ENCODE measurements at places on chromosomes 6 and 20.

GRCh38 chr6:81820980-81821379 lies 68.5 kb upstream of the TENT5A start:
- no peak for DNase-seq

GRCh38 chr6:136676075-136676474 lies 116.2 kb downstream of the MAP3K5 start:
- no peak for DNase-seq

DNA sequence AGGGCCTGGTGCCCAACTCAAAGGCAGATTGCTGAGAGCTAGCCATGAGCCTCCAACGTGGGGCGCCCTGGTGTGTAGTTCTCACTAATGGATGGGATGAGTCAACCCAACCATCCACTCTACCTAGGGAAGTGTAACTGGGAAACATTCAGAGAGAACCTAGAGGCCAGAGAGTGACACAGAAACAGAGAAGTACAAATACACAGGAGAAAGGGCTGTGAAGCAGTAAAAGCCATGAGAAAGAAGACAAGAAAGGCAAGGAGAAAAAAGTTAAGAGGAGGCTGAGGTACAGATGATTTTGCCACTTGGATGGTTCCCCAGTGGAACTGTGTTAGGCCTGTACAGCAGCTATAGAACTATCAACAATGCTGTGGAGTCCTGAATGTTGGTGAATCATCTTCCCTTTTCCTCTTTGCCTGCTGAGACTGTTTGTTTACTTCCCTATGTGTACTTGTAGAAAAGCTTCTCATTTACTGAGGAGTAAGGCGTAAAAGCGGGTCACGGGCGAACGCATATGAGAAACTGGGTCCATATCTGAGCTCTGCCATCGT lies 39.0 kb downstream of the MAN1A1 start:
- DNase-seq, result no peak

- DNase-seq, result no peak
Measured at GRCh38 chr20:46018112-46018511, 9.4 kb downstream of the MMP9 start.

DNA sequence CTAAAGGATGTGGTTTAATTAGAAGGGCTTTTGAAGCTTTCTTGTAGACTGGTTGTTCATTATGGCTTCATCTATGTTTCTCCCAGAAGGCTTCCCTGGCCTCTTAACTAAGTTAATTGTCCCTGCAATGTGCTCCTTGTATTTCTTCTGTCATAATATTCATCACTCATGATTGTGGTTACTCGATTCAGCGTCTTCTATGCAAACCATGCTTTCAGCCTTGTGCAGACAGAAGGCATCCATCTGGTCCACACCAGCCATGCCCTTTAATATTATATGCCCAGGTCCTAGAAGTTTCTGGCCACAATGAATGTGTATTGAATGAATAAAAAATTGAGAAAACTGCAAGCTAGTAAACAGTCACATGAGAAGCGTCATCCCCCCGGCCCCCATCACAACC lies 163.2 kb downstream of the KHDC1L start:
- no peak for DNase-seq

GRCh38 chr6:41659935-41660334 lies 21.7 kb downstream of the MDFI start:
- no peak for DNase-seq

GRCh38 chr6:78851156-78851555 lies 16.2 kb upstream of the IRAK1BP1 start:
- DNase-seq, result no peak

GRCh38 chr6:55798571-55798970 lies 76.8 kb downstream of the BMP5 start:
- no peak for DNase-seq

GRCh38 chr6:145699462-145699861 lies 35.9 kb downstream of the EPM2A start:
- no peak for DNase-seq

GRCh38 chr20:18749528-18749927 lies 64.1 kb upstream of the SCP2D1 start:
- DNase-seq, result no peak

- DNase-seq, result no peak
Measured at GRCh38 chr6:150668900-150669302, 69.2 kb downstream of the PLEKHG1 start.

- DNase-seq, result no peak
Measured at GRCh38 chr6:80145921-80146320, 39.5 kb downstream of the BCKDHB start.

GRCh38 chr6:130843575-130844320 lies 16.5 kb downstream of the SMLR1 start:
- DNase-seq, result peak; percentile 26

GRCh38 chr6:162219266-162219665 lies 508.3 kb downstream of the PRKN start:
- no peak for DNase-seq

GRCh38 chr6:32133786-32134185 lies 3.7 kb upstream of the FKBPL start:
- DNase-seq, result no peak

- DNase-seq, result no peak
Measured at GRCh38 chr20:58238490-58238889, 10.0 kb upstream of the ANKRD60 start.

GRCh38 chr20:37524859-37525708 lies 2.6 kb downstream of the BLCAP start:
- no peak for DNase-seq

DNA sequence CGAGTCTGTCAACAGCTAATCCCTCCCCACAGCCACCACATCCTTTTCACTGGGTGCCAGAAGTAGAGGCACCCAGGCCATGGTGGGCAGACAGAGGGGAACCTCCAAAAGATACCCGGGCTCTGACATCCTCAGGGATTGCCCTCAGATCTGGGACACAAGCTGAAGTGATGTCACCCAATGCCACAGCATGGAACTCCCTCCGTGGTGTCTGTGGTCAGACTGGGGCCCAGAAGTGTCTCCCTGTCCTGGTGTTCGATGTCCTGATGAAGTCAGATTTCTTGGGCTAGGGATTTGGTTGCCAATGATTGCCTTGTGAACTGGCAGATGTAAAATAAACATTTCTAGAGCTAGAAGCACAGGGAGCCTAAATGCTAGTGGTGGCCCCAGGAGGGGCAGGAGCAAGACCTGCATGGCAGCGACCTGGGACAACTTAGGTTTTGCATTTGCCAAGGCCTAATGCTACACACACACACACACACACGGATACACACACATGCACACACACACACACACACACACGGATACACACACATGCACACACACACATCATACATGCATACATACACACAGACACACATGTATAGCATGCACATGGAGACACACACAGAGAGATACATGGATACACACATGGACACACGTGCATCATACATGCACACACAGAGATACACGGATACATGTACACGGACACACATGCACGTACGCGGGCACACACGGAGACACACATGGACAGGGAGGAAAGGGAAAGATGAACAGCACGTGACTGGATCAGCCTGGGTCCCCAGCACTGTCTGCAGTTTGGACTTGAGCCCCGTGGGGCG lies 221.0 kb downstream of the NFATC2 start:
- DNase-seq, result no peak

GRCh38 chr6:20712011-20712410 lies 177.8 kb downstream of the CDKAL1 start:
- no peak for DNase-seq

GRCh38 chr20:59809630-59810448 lies 123.6 kb downstream of the SYCP2 start:
- DNase-seq, result no peak

- no peak for DNase-seq
Measured at GRCh38 chr6:139736325-139736906, 362.0 kb upstream of the CITED2 start.

- DNase-seq, result no peak
Measured at GRCh38 chr6:41222045-41222444, 6.1 kb upstream of the TREML4 start.

- no peak for DNase-seq
Measured at GRCh38 chr6:12278915-12279314, 11.2 kb upstream of the EDN1 start.

- peak; percentile 80 for DNase-seq
Measured at GRCh38 chr6:32885698-32886286, 31.8 kb downstream of the PSMB9 start.

DNA sequence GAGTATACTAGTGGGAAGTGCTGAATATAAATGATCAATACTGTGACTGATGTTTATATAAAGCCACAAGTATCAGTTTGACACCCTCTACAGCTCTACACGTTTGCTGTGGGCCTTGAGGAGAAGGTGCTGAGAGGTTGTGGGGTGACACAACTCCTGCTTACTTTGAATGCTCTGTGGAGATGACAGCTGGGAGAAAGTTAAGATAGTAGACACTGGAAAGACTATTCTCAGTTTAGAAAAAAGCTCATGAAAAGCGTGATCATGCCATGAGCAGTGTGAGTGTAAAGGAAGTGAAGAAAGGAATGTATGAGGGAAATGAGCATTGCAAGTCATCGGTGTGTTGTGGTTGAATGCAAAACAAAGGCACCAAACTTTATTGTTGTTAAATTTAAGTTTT lies 215.8 kb downstream of the UTRN start:
- DNase-seq, result no peak

DNA sequence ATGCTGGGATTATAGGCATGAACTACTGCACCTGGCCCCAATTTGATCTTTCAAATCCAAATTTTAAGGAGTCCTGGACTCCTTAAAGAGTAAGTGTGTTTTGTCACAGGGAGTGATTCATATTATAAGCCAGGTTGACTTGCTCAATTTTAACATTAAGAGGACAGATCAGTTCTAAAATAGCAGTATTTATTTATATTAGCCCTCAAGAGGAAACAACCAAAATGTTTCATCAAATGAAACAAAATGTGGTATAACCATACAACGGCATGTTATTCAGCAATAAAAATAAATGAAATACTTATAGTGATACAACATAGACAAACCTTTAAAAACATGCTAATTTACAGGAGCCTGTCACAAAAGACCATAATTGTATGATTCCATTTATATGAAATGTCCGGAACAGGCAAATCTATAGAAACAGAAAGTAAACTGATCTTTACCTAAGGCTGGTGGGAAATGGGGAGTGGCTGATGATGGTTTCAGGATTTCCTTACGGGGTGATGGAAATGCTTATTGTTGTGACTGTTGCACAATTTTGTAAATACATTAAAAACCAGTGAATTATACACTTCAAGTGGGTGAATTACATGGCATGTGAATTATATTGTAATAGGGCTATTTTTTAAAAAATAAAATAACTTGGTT lies 637.4 kb downstream of the MMUT start:
- no peak for DNase-seq

DNA sequence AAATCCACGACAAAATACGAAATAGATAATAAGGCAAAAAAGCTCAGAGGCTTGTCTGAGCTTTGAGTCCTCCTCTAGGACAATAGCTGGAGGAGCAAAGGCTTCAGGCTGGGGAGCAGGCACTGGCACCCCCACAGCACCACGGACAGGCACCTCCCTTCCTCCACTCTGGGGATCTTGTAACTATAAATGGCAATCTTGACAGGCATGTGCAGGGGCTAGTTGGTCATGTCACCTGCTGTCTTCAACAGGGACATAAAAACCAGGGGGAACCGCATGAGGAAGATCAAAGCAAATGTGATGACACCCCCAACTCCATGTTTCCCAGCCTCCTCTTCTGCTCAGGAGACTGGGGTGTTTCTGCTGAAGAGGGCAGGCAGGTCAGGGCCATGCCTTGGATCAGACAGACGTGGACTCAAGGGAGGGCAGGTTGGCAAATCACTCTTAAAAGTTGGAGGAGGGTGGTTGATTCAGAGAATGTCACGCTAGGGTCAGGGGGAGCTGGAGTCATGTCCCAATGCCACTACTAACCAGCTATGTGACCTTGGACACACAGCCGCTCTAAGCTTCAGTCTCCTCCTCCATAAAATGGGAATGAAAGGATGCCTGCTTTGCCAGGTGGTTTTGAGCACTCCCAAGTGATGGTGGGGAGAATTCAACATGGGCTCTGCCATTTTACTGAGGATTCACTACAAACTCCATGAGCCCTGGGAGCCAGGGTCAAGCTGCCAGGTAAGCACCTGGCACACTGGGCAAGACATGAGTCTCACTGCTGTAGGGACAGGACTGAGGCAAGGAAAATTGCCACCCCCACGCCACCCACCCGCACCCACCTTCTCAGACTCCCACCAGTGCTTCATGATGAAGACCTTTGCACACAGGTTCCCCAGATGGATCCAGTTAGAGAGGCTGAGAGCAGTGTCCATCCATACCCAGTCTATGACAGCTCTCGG lies 48.0 kb downstream of the NPEPL1 start:
- no peak for DNase-seq

DNA sequence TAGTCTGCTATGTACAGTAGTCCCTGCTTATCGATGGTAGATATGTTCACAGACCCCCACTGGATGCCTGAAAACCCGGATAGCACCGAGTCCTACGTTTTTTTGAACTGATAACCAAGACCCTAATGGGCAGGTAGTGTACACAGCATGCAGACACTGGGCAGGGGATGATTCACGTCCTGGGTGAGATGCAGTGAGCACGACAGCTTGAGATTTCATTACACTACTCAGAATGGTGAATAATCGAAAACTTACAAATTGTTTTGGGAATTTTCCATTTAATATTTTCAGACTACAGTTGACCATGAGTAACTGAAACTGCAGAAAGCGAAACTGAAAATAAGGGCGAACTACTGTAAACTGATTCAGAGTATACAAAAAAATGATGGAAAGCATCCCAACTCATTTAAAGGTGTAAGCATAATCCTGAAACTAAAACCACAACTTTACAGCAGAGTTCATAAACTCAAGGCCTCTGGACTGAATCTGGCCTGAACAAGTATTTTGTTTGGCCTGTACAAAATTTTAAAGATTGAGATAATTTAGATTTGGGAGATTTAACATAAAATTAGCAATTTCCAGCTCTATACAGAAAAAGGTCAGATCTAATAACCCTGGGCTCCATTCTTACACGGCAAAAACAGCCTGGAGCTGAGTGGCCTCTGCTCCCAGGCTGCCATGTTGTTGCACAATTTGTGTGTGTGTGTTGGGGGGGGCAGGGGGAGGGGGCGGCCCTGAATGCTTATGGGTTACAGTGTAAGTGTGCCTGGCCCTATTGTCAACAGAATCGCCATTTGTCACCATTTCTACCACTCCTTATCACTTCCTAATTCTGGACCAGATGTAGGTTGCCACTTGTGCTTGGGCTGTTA lies 34.9 kb downstream of the RNF24 start:
- no peak for DNase-seq

- DNase-seq, result no peak
Measured at GRCh38 chr20:57199656-57200405, 66.6 kb downstream of the BMP7 start.

DNA sequence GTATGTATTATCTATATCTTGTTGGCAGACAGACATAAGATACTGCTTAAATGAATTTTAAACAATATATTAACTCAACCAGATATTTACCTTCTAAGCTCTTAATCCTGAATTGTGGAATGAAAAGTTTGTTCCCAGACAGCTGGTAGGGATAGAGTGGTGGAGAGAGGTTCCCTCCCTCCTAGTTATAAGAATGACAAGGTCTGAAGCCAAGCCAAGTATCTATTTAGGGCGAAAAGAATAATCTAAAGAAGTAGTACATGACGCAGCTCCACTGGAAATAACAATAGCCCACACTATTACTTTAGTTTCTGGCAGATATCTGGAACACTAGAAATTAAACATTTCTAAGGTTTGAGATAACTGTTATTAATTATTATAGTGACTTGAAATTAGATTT lies 104.3 kb downstream of the AHI1 start:
- no peak for DNase-seq
